ENCODE measurements at places on chromosomes 7 and 10. TPM values are rescaled to one million over a fixed set of nuclear protein-coding genes. Genes with fewer than 3 reads are reported as not detected.

- DNase-seq, result no peak
These were observed 275.5 kb downstream of the PLXNA4 start for GRCh38 chr7:132300599-132301277.

The CXCL12 gene
- total RNA-seq, result 248 TPM

GRCh38 chr7:28179120-28180030 lies 1.2 kb downstream of the JAZF1 start:
- peak; percentile 86 for DNase-seq

The IGFBP3 gene
- 75.4 TPM for total RNA-seq

GRCh38 chr7:39367943-39368342 lies 198.3 kb upstream of the YAE1 start:
- DNase-seq, result no peak

The MKI67 gene
- total RNA-seq, result 0.50 TPM

- no peak for DNase-seq
These were observed 155.7 kb downstream of the TRIL start for GRCh38 chr7:28802450-28802849.

The GARIN1A gene
- 2.1 TPM for total RNA-seq

GRCh38 chr7:34457329-34457728 lies 200.7 kb upstream of the NPSR1 start:
- DNase-seq, result no peak

DNA sequence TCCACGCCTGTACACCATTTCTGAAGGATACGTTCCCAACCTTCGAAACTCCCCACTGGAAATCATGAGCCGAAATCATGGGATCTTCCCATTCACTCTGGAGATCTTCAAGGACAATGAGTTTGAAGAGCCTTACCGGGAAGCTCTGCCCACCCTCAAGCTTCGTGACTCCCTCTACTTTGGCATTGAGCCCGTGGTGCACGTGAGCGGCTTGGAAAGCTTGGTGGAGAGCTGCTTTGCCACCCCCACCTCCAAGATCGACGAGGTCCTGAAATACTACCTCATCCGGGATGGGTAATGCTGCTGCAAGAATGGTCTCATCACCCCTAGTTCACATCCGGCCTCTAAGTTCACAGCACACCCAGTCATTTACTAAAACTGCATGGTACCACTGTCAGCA lies 30.3 kb downstream of the PLA2G12B start:
- no peak for DNase-seq

- DNase-seq, result no peak
These were observed 84.1 kb downstream of the GNAI1 start for GRCh38 chr7:80218723-80219122.

DNA sequence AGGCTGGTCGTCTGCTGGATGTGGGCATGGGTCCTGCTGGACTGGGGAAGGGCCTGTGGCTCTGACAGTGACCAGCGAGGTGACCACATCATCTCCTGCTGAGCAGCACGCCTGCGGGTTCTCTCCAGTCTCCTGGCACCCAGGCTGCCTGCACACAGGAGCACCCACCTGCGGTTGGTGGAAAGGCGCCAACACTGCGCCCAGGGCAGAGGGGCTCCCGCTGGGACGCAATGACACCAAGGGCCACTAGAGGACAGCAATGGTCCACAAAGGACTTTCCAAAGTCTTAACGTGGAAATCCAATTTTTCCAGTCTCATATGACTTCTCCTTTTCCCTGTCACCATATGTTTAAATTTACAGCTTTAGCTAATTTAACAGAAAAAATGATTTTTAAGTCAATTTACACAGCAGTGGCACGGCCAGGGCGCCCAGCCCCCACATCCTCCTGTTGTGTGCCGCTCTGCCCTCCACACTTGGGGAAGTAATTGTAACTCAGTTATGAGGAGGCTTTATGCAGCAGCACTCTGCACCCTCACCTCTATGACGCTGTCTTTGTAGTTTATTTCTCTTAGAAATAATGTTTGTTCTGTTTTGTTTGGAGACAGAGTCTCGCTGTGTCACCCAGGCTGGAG lies 38.1 kb downstream of the CFAP46 start:
- peak; percentile 31 for DNase-seq

DNA sequence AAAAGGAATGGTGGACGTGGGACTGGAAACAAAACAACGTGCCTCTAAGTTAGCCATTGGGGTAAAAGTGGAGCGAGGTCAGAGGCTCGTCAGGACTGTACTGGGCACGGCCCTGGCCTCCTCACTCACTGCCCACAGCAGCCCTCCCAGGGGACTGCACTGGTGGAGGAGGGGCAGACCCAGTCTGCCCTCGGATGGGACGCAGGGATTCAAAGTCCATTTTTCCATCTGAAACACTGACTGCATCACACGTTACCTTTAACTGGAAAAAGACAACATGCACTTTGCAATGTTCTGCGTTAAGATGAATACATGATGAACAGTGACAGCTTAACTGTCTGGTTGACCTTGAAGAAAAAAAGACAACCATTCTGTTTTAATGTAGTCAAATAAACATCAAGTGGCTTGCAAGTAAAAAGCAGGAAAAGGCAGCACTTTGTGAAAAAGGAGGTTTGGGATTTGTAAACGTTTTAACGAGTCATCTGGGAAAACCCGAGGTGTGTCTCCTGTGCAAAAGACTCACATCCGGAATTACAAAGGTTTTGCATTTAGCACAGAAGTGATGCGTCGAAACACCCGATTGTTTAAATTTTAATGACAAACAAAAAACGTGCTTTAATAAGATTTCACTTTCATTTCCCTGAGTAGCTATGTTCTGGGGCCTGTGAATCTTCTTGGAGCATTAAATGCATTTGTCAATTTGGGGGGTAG lies 18.8 kb downstream of the KLF6 start:
- DNase-seq, result no peak

DNA sequence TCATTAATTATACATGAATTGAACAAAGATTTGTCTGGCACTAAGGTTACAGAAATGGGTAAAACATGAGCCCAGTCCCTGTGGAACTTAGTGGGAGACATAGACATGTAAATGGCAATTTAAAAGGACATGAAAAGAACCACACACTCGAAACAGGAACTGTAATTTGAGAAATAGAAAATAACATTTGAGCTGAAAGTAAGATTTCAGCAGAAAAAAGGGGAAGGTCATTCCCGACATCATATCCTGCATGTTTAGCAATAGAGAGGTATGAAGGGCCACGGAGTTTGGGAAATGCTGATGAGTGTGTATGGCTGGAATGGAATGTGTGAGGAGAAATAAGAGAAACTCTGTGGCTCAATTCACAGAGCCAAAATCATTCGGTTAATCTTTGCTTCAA lies 175.4 kb upstream of the AHR start:
- DNase-seq, result no peak

The GNA12 gene
- total RNA-seq, result 47.4 TPM

The ASIC3 gene
- total RNA-seq, result 4.0 TPM

DNA sequence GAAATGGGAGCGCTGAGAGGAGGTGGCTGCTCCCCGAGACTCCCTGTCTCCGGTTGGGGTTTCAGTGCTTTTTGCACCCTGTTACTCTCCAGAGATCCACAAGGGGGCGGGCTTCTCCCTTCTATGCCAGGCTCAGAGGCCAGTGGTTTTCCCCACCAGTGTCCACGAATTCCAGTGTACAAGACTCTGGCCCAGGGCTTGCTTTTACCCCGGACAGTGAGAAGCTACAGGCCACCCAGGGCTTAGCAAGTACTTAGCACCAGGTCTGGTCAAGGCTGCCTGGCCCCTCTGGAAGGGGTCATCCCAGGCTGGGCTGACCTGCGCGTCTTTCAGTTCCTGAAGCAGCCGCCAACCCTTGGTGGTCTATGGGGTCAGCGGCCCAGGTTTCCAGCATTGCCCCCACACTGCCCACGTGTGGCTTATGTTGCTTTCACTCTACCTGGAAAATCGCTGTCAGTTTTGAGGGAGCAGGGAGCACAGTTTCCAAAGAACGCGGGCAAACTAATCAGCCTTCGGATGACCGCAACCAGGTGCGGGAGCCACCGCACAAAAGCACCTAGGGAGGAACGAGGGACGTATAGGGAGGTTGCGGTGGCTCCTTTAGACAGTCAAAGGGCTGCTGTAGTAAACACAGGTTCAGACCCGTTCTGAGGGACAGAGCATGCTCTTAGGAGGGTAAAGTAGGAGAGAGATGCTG lies 6.8 kb downstream of the CYP26A1 start:
- no peak for DNase-seq

The TET1 gene
- 4.0 TPM for total RNA-seq

- no peak for DNase-seq
These were observed 330.0 kb upstream of the C7orf33 start for GRCh38 chr7:148260599-148260998.

DNA sequence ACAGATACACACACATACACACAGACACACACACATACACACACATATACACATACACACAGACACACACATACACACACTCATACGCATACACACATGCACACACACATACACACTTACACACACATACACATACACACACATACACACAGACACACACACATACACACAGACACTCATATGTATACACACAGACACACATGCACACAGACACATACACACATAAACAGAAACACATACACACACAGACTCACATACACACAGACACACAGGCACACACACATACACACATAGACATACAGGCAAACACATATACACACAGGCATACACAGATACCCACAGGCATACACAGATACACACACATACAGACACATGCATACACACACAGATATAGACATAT lies 143.9 kb upstream of the LYZL2 start:
- DNase-seq, result no peak

The SEMA3D gene
- 1.7 TPM for total RNA-seq

The ATOH7 gene
- not detected for total RNA-seq

DNA sequence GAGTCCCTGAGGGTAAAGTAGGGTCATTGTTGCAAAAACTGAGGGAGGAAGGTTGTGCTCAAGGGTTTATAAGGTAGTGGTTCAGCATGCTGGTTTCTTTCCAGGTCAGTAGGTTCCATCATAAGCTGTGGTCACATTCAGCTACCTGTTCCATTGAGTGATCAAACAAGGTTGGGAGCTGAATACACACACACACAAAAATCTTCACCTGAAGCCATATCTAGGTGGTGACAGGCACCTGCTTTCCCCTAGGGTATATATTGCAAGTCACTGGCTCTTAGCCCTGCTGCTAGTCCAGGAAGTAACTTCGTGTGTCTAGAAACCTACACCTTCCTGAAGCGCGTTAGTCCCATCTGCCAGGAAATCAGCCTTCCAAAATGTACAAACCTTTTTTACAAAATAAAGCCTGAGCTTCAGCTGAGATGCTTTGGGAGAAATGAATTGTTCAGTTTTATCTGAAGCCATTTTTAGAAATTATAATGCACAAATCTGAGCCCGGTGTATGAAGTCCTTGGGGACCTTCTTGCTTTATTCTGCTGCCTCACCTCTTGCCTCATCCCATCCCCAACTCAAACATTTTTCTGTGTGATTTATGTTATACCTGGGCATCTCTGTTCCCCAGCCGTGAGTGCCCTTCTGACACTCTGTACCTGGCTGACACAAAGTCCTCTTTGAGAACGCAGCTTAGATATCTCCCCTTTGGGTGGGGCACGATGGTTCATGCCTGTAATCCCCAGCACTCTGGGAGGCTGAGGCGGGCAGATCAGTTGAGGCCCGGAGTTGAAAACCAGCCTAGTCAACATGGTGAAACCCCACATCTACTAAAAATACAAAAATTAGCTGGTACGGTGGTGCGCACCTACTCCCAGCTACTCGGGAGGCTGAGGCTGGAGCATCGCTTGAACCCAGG lies 10.6 kb upstream of the LAMTOR4 start:
- no peak for DNase-seq

- peak; percentile 72 for DNase-seq
These were observed 28.9 kb downstream of the UNC5B start for GRCh38 chr10:71241114-71241829.

DNA sequence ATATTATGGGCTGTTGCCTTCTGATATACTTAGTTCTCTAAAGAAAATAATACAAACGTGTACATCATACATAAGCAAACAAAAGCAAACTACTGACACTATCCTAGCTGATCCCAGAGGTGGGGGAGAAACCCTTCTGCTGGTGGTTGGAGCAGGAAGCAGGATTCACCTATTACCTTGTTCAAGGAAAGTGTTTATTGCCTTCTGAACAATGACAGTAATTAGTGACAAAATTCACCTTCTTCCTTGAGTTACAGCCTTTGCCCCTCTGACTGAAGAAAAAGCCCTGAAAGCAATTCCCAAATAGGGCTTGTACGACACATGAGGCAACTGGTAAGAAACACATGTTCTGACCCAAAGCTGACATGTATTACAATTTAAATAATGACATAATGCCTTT lies 118.8 kb upstream of the AKR1E2 start:
- no peak for DNase-seq

The PON3 gene
- total RNA-seq, result 1.6 TPM

- no peak for DNase-seq
These were observed 74.6 kb downstream of the SH2D4B start for GRCh38 chr10:80612261-80612660.

The PLXNA4 gene
- 30.1 TPM for total RNA-seq
